ENCODE measurements at places on chromosomes 16 and 17. TPM values are rescaled to one million over a fixed set of nuclear protein-coding genes. Genes with fewer than 3 reads are reported as not detected.

- DNase-seq = no peak
- no peaks in the 10 kb centered on the region for H3K27me3 ChIP-seq
- no peak overlapping the region for H3K27ac ChIP-seq
- no peaks in the 10 kb centered on the region for H3K4me1 ChIP-seq
Measured at GRCh38 chr16:78278056-78278450, 178.6 kb downstream of the WWOX start.

GRCh38 chr17:51046046-51046445 is 74.6 kb downstream of the SPAG9 start:
- H3K4me1 ChIP-seq = peaks cover 3% of the 10 kb centered on the region
- DNase-seq = no peak
- no peaks in the 10 kb centered on the region for H3K36me3 ChIP-seq
- H3K27ac ChIP-seq = no peak overlapping the region

The PLLP gene
- not detected for total RNA-seq

GRCh38 chr17:78873519-78874340 is 29.3 kb downstream of the CEP295NL start:
- no peaks in the 10 kb centered on the region for H3K36me3 ChIP-seq
- no peak for DNase-seq
- H3K27me3 ChIP-seq = peaks cover 6% of the 10 kb centered on the region
- H3K4me1 ChIP-seq = no peaks in the 10 kb centered on the region
- no peak overlapping the region for H3K27ac ChIP-seq

GRCh38 chr17:45277216-45277849 is 15.4 kb upstream of the SPATA32 start:
- H3K4me3 ChIP-seq = no peak overlapping the region
- peak overlapping the region; percentile 60 for H3K27ac ChIP-seq
- H3K4me1 ChIP-seq = peaks cover 13% of the 10 kb centered on the region
- H3K36me3 ChIP-seq = no peaks in the 10 kb centered on the region

The CCL4 gene
- 582 TPM for total RNA-seq

The KRT33A gene
- not detected for total RNA-seq

DNA sequence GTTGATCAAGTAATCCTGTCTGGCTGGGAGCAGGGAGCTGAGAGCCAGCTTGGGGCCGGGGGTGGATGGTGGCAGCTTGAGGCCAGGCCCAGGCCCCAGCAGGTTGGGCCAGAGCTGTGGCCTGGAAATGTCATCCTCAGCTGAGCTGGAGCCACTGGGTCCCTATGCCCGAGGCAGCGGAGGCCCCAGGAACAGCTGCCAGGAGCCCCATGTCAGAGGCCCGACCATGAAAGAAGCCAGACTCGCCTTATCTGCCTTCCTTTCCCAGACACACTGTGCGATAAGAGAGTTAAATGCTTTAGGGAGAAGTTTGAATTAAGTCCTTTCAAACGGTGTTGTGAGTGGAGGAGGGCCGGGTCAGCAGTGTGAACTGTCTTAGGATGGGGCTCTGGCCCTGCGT is 3.5 kb downstream of the SMTNL2 start:
- DNase-seq = no peak
- H3K4me3 ChIP-seq = no peak overlapping the region
- no peak overlapping the region for H3K27ac ChIP-seq

GRCh38 chr17:36464765-36465088 is 21.8 kb upstream of the ZNHIT3 start:
- peaks cover 58% of the 10 kb centered on the region for H3K27me3 ChIP-seq
- H3K4me1 ChIP-seq = no peaks in the 10 kb centered on the region
- no peaks in the 10 kb centered on the region for H3K36me3 ChIP-seq
- no peak overlapping the region for H3K27ac ChIP-seq
- no peak overlapping the region for H3K4me3 ChIP-seq
- DNase-seq = no peak

The NPEPPS gene
- 125 TPM for total RNA-seq

GRCh38 chr16:82675300-82675699 is 48.5 kb downstream of the CDH13 start:
- H3K27me3 ChIP-seq = peaks cover 11% of the 10 kb centered on the region
- no peaks in the 10 kb centered on the region for H3K36me3 ChIP-seq
- no peaks in the 10 kb centered on the region for H3K4me1 ChIP-seq
- H3K27ac ChIP-seq = no peak overlapping the region
- no peak overlapping the region for H3K4me3 ChIP-seq

DNA sequence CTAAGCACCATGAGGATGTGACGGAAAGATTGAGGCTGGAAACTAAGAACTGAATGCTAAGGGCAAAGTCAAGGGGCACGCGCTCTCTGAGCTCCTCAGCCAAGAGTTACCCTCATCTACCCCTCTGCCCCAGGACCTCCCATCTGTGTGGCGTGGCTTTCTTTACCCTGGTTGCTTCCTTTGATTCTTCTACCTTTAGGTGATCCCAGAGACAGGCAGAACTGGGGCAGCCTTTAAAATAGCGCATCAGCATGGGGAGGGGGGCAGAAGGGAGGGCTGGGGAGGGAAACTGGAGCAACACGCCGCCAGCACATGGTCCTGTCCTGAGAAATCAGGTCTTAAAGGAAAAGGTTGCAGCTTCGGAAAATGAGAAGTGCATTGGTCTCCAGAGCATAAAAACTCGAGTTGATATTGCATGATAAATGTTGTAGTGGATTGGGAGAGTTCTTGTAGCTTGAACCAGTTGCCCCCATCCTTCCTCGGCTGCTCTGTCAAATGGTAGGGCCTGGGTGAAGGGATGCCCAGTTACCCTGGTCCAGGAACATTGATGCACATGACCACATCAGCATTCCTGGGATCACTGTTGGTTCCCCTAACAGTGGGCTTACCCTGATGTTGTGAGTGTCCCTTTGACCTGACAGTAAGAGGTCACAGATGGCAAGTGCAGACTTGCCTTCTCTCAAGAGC is 29.7 kb downstream of the LDHD start:
- peak overlapping the region; percentile 41 for H3K27ac ChIP-seq
- H3K4me1 ChIP-seq = peaks cover 39% of the 10 kb centered on the region
- peaks cover 6% of the 10 kb centered on the region for H3K36me3 ChIP-seq
- no peak overlapping the region for H3K4me3 ChIP-seq

The RFFL gene
- 87.6 TPM for total RNA-seq

The CDC27 gene
- 141 TPM for total RNA-seq

DNA sequence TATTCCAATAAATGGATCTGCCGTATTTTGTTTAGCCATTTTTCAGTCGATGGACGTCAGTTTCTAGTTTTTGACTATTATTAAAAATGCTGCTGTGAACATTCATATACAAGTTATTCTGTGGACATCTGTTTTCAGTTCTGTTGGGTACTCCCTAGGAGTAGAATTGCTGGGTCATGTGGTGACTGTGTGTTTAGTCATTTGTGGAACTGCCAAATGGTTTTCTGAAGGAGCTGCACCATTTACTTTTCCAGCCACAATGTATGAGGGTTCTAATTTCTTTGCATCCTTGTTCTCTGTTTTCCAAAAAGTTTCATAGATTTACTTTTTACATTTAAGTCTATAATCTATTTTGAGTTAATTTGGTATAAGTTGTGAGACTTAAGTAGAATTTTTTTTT is 29.5 kb downstream of the CYLD start:
- peaks cover 32% of the 10 kb centered on the region for H3K4me1 ChIP-seq
- H3K27ac ChIP-seq = no peak overlapping the region
- H3K27me3 ChIP-seq = no peaks in the 10 kb centered on the region
- H3K4me3 ChIP-seq = no peak overlapping the region

GRCh38 chr17:20995164-20995872 is 47.5 kb downstream of the USP22 start:
- H3K27me3 ChIP-seq = no peaks in the 10 kb centered on the region
- no peaks in the 10 kb centered on the region for H3K36me3 ChIP-seq
- DNase-seq = peak; percentile 57
- H3K4me3 ChIP-seq = no peak overlapping the region
- H3K27ac ChIP-seq = no peak overlapping the region

The NPIPA2 gene
- 0.95 TPM for total RNA-seq

The TP53TG3E gene
- total RNA-seq = not detected

The CFAP97D1 gene
- total RNA-seq = not detected

DNA sequence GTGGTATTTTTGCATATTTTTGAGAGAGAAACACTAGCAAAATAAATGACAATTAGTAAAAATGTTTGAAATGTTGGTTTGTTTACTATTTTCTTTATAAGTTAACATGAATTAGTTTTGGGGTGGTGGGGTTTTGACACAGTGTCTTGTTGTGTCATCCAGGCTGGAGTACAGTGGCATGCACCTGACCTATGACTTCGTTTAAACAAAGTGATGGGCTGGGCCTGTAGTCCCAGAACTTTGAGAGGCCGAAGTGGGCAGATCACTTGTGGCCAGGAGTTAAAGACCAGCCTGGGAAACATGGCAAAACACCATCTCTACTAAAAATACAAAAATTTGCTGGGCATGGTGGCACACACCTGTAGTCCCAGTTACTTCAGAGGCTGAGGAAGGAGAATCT is 17.9 kb upstream of the HEATR3 start:
- H3K36me3 ChIP-seq = no peaks in the 10 kb centered on the region
- H3K4me1 ChIP-seq = no peaks in the 10 kb centered on the region
- no peak overlapping the region for H3K27ac ChIP-seq
- peaks cover 43% of the 10 kb centered on the region for H3K27me3 ChIP-seq

- H3K4me3 ChIP-seq = peak overlapping the region; percentile 84
- H3K36me3 ChIP-seq = peaks cover 38% of the 10 kb centered on the region
- no peaks in the 10 kb centered on the region for H3K27me3 ChIP-seq
- no peak for DNase-seq
- H3K4me1 ChIP-seq = peaks cover 23% of the 10 kb centered on the region
Measured at GRCh38 chr17:5110816-5111215, 862 bp downstream of the ZNF232 start.

Data from natural killer cell treated with Interleukin-12 subunit alpha and Interleukin-12 subunit beta and Interleukin-15 and Interleukin-18, amount 100 ng/mL, for 72 hours (primary cell).